ENCODE measurements at places on chromosomes 11 and 22. TPM values are rescaled to one million over a fixed set of nuclear protein-coding genes. Genes with fewer than 3 reads are reported as not detected.

- no peak for DNase-seq
Measured at GRCh38 chr11:117986981-117987574, 884 bp downstream of the IL10RA start.

DNA sequence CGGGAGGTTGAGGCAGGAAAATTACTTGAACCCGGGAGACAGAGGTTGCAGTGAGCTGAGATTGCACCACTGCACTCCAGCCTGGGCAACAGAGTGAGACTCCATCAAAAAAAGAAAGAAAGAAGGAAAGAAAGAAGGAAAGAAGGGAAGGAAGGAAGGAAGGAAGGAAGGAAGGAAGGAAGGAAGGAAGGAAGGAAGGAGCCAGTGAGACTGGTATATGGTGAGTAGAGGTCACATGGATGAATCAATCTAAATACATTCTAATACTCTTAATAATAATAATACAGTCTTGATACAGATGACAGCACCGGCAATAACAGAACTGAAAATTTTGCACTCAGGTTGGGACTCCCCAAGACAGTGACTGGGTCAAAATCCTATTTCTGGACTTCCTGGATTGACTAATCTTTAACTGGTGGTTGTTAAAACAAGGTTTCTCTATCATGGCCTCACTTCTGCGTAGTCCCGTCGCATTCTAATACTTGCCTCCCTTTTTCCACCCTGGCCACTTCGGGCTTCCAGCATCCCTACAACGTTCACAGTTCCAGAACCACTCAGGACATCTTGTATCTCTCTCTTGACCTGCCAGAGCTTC lies 53.5 kb upstream of the EIF3M start:
- DNase-seq = no peak

Gene ASRGL1
- total RNA-seq = 0.98 TPM

DNA sequence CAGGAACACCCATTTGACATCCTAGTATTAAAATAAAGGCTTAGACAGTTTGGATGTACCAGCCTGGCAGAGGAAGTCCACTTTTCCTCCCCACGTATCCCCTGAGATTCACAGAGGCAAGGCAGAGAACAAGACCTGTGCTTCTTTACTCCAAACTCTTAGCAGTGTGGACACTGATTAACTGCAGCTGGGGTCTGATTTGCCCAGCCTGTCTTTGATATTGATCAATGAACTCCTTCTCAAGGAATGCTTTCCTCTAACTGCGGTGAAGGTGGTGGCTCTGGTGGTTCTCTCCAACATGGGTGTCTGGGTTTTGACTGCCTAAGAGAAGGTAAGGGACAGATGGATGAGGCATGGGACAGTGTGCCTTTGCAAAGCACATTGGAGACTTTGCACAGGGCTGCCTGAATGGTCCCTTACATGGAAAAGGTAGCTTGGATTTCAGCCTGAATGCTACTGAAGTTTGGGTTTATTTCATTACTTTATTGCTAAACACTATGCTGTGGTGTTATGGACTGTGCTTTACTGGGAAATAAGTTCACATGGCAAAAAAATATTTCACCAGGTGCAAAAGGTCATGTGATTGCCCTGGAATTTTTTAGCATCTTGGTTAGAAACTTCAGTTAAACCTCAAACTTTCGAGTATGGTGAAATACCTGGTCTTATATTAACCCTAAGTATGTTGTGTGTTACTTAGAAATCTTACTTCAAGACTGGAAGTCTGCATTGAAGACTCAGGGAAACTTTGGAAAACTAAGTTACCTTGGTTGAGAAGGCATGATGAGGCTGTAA lies 1.8 kb downstream of the GAS2 start:
- DNase-seq = no peak
